ENCODE measurements at places on chromosomes 5 and 9.

DNA sequence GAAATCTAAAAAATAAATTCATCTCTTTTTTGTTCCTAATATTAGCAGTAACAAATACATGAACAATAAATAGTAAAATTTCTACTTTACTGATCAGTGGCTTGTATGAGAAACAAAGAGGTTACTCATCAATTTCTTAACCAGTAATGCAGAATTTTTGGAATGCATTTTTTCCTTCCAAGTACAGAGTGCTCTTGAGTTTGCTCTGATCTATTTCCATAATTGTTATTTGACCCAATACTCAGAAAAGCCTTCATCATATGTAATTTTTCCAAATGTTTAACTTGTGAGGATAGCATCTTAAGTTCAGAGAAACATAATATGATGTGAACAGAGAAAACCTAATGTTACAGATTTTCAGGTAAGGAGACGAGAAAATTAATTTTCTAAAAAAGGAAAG, 47.3 kb downstream of the FBN2 start:
- no peak for DNase-seq

DNA sequence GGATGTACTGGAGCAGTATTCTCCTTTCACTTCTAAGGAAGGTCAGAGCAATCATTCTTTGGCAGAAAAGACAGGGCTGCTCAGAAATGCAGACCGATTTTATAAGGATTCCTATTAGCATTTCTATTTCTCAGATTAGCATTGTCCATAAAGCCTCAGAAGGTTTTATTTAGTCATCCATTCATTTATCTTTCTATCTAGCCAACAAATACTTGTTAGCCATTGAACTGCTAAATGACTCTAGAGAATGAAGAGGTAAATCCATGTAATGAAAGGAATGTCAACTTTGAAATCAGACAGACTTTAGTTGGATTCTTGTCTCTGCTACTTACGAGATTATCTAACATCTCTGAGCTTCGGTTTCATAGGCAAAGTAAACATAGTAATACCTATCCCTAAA, 165.2 kb downstream of the SLC25A46 start:
- no peak for DNase-seq

DNA sequence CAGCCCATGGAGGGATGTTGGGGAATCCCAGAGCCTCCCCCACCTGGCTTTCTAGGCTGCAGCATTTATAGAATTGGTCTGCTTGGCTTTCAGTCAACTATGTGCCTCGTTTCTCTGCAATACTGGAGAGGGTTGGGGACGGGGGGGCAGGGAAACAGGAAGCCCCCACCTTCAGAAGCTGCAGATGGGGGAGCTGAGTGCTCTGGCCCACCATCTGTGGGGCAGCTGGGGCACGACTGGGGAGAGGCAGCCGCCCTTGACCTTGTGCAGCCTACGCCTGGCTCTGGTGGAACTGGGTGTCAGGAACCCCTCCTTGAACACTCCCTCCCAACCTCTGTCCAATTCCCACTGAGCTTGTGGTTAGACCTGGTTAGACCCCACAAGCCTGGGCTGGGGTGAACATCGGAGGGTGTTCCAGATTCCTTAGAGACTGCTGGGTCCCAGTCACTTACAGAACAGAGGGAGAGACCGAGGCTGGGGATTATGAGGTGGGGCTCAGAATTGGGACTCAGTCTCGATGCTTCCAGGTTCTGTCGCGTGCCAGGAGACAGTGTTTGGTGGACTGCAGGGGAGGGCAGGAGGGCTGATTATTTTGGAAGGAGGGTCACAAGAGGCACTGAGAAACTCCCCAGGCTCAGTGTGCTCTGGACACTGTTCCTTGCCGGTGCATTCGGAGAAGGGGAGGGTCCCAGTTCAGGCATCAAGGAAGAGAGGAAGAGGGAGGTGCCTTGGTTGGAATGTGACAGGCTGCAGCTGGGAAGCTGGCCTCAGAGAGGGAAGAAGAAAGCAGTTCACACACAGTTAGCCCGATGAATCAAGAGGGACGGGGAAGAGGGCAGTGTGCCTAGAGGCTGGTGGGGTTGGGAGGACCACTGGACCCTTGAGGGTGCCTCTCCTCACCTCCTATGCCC, 25.6 kb downstream of the COL27A1 start:
- DNase-seq = no peak

DNA sequence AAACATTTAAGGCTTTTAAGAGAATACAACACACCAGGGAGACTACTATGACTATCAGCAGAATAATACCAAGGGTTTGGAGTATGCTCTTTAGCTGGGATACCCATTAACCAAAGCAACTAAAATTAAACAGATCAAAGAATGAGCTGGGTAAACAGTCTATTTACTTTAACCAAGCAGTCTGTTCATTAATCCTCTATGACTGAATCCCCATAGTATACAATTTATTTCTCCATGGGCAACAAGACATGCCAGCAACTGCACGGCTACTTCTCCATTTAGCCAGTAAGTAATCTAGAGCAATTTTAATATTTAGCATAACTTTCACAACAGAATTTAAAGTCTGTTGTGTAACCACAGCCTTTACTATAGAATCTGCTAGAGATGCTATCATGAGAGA, 77.6 kb downstream of the CDO1 start:
- DNase-seq = no peak

- DNase-seq = no peak
Measured at GRCh38 chr9:33172256-33173238, 5.4 kb upstream of the B4GALT1 start.

DNA sequence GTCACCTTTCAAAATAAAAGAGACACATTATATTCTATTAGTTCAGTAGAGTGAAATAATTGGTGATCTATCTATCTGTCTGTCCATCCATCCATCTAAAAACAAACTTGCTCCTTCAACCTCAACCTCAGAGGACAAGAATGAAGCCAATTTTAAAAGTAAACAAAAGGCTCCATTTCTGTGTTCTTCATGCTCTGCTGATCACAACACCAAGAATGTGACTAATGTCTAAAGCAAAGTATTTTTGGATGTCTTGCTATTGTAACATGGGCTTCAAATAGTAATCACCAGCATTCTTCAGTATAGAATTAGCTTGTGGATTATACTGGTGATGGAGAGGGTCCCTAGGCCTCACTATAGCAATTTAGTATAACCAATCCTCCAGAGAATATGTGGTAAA, 1304.4 kb downstream of the MAT2B start:
- no peak for DNase-seq

DNA sequence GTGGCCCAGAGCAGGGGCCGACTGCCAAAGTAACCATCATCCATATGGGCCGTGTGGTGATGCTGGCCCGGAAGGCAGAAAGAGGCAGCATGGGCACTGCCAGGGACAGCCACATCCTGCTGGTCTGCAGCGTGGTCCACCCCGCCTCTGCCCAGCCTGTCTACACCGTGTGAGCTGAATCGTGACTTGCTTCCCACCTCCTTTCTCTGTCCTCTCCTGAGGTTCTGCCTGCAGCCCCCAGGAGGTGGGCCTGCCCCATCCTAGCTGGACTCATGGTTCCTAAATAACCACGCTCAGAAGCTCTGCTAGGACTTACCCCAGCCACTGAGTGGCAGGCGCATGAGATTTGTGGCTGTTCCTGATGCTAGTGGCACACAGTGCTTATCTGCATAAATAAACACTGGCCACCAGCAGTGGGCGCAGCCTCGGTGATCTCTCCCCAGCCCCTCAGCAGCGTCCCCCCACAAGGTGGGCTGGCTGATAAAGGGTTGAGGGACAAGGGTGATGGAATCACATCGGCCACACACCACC, 22.6 kb upstream of the SUSD3 start:
- DNase-seq = no peak

DNA sequence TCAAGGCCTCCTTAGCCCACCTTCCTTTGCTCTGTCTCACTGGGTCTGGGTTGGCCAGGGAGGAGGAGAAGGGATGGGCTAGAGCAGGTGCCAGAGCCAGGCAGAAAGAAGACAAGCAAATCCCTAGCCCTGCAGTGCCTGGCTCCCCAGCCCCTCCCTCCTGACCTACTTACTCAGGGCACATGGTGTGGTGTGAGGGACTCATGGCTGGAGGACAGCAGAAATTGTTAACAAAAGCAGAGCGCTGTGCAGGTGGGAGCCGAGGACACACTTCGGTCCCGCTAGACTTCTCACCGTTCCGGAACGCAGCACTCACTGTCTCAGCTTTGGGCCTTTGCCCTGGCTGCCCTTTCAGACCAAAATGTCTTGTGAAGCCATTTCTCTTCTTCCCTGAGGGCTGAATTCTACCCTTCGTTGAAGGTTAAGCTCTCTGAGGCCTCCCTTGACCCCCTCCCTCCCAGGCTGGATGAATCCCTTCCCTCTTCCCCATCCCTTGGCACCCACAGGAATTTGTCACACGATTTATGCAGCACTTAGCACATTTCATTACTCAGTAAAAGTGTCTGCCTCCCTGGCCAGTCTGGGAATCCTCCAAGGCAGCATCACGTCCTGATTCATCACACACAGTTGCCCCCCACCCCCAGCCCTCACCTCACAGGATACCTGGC, 263.9 kb upstream of the TRPC7 start:
- no peak for DNase-seq

DNA sequence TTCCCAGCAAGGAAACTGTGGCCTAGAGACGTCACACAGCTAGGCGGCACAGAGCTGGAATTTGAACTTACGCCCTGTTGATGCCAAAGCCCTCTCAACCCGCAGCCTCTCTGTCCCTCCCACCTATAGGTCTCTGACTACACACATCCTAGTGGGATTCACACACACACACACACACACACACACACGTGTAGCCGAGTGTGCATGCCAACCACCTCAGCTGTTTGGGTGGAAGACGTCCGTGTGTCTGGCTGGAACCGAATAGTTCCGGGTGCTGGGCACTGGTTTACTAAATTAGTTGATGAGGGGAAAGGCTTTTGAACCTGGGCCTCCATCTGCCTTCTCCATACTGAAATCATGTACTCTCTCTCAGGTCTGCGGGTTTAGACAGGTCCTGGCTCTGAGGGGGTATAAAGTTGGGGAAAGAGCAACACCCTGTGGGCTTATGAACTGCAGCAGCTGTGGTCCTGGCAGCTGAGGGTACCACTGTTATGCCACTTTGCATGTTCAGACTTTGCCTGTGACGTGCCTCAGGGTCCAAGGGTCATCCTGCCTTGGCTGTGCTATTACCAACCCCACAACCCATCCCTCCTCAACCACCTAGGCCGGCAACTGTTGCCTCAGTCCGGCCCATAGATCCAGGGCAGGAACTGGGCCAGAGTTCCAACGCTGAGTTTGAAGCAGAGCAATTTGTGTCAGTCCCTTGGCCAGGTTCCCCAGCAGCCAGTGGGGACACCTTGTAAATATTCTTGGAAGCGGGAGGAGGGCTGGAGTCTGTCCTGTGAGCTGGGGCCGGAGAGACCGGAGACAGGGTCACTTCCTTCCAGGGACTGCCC, 50.5 kb downstream of the PSD2 start:
- DNase-seq = no peak

DNA sequence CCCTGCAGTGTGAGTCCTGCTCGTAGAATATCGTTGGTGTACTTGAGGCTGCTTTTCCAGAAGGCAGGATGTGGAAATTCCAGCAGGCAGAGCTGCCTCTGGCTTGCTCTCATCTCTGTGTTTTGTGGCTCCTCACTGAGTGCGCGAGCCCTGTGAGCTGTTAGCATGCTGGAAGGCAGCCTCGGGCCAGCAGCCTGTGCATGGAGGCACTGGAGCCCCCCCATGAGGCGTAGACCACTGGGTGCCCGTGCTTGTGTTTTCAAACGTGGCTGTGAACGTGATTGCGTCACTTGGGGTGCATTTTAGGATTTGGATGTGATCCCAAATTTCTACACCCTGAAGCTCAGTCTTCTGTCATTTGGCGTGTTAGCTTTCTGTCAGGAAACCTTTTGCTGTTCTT, 3.2 kb downstream of the WDR5 start:
- no peak for DNase-seq

DNA sequence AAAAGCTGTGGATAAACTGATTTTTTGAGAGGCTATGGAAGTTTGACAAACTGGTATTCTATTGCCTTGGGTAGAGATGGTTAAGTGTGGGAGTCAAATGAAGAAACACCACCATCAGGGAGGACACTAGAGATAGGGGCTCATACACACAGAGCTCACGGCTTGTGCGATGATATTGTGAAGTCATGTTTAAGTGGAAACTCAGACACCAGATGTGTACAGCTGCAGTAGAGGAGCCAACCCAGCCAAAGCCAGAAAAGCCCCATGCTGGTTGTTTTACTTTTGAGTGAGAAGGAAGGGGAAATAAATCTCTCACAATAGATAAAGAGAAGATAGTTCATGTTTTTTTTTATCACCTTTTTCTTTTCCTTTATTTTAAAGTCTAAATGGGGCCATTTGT, 377.7 kb downstream of the DMRT2 start:
- DNase-seq = no peak

DNA sequence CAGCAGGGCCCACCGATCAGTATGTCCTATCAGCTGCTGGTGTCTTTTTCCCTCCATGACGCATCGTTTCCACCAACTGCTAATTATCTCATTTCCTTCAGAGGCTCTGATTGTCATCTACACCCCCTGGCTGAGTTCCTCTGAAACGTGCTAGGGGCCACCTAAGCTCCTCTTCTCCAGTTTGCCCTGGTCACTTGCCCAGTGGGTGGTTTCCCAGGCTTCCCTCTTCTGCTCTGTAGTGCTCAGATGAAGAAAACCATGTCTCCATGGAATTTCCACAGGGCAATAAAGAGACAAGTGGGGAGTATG, 65.3 kb downstream of the TSTD2 start:
- DNase-seq = no peak

DNA sequence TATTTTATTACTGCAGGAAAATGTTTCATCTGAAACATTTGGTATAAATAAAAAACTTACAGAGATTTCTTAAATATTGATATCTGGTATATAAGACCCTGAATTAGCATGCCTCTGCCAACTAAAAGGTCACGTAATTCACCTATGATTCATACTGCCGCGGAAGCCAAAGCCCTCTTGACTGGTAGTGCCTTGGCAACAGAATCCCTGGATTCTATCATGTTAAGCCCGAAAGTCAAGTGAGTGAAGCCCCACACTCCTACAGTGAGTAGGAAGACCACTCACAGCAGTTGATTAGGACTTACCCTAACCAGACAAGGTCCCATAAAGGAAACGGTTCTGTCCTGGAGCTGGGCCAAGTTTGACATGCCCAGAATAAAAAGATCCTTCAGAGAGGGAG, 175.6 kb upstream of the NREP start:
- no peak for DNase-seq

DNA sequence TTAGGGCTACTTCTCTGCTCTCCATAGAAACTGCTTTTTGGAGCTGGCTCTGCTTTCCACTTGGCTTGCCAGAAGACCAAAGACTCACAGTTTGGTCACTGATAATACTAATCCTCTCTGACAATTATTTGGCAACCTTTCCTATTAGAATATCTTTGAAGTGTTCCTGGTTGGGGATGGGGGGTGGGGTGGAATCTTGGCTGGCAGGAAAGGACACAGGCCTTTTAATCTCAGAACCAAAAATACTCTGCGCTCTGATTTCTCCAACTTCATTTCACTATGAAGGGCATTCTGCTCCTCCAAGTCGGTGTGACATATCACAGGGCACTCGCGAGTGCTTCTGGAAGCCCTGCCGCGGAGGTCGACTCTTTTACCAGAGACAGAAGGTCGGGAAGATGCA, 1329.0 kb upstream of the WWC1 start:
- DNase-seq = no peak

GRCh38 chr5:153187503-153187902, 303.0 kb upstream of the GRIA1 start:
- DNase-seq = no peak

GRCh38 chr9:120109242-120109641, 470.7 kb downstream of the CDK5RAP2 start:
- no peak for DNase-seq

- no peak for DNase-seq
Measured at GRCh38 chr5:81904861-81905260, 67.0 kb upstream of the ATG10 start.
